Naive thymus-derived CD4-positive, alpha-beta T cell (primary cell): ENCODE measurements at places on chromosomes 2 and 18. TPM values are rescaled to one million over a fixed set of nuclear protein-coding genes. Genes with fewer than 3 reads are reported as not detected.

GRCh38 chr18:66209656-66210055 is 394.2 kb downstream of the CDH19 start:
- no peaks in the 10 kb centered on the region for H3K27me3 ChIP-seq
- no peak for DNase-seq
- H3K4me1 ChIP-seq: no peaks in the 10 kb centered on the region

DNA sequence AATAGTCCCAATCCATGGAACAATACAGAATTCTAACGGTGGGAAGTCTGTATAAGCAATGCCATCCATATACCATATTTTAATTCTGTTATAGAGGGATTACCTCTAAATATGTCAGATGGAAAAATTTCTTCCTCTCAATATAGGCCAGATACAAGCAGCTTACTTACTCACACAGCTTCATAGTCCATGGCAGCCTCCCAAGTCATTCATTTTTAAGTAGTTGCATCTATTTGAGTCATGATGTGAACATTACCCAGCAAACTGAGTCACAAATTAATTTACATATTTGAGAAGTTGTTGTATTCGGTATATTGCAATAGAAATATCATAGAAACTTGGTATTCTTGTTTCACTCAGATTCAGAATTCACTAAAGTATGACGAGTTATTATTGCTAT is 20.3 kb downstream of the TBR1 start:
- H3K4me3 ChIP-seq: no peak overlapping the region
- H3K4me1 ChIP-seq: no peaks in the 10 kb centered on the region
- no peaks in the 10 kb centered on the region for H3K27me3 ChIP-seq
- no peaks in the 10 kb centered on the region for H3K36me3 ChIP-seq
- no peak for DNase-seq
- no peak overlapping the region for H3K27ac ChIP-seq

DNA sequence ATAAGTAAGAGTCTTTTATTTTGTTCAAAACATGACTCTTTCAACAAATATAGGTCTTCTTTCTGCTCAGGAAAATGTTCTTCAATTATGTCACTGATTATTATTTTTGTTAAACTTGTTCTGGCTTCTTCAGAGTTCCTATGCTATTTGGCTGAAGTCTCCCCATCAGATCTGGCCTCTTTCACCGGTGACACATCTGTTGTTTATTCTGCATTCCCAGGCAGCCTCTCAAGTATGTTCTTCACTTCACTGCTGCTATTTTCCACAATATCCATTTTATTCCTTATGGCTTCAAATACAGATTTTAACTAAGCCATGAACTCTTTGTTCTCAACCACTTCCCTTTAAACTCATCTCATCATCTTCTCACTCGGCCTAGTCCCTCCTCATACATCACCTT is 45.7 kb downstream of the HDAC4 start:
- DNase-seq: no peak
- no peaks in the 10 kb centered on the region for H3K4me1 ChIP-seq
- H3K36me3 ChIP-seq: peaks cover 14% of the 10 kb centered on the region
- H3K27me3 ChIP-seq: no peaks in the 10 kb centered on the region
- H3K27ac ChIP-seq: no peak overlapping the region

DNA sequence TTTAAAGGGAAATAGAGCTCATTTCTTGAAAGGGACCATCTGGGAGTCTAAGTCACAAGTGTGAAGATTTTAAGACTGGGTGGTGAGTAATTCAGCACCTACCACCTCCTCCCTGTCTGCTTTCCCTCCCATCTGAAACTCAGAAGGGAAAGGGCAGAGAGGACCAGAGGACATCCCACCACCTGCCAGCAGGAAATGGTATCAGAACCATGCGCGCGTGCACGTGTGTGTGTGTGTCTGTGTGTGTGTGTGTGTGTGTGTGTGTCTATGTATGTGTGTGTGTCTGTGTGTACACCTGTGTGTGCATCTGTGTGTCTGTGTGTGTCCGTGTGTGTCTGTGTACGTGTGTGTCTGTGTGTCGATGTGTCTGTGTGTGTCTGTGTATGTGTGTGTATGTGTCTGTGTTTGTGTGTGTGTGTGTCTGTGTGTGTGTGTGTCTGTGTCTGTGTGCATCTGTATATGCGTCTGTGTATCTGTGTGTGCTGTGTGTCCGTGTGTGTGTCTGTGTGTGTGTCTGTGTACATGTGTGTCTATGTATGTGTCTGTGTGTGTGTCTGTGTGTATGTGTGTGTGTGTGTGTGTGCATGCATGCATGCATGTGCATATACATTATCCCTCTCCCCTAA is 76.8 kb downstream of the ZFP36L2 start:
- peak overlapping the region; percentile 36 for H3K27ac ChIP-seq
- H3K27me3 ChIP-seq: no peaks in the 10 kb centered on the region
- H3K4me1 ChIP-seq: peaks cover 54% of the 10 kb centered on the region
- H3K4me3 ChIP-seq: no peak overlapping the region
- no peaks in the 10 kb centered on the region for H3K36me3 ChIP-seq

DNA sequence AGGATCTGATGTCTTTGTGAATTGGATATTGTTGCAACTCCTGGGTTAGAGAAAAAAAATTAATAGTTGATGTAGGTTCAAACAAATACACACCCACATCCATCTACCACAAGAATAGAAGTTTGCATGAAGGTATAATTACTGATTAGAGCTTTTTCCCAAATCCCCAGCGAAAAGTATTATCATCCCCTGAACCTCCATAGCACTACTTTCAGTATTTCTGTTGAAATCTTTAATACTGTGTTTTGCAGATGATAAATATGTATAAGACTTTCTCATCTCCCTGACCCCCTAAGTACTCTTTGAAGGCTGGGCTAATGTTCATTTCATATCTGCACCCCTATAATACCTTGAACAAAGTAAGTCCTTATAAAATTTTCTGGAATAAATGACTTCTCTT is 6.4 kb downstream of the FN1 start:
- no peaks in the 10 kb centered on the region for H3K36me3 ChIP-seq
- no peak overlapping the region for H3K4me3 ChIP-seq
- H3K27ac ChIP-seq: no peak overlapping the region
- peaks cover 6% of the 10 kb centered on the region for H3K27me3 ChIP-seq

Gene MC2R
- total RNA-seq: not detected
